Central memory CD8-positive, alpha-beta T cell (primary cell): ENCODE measurements at places on chromosomes 5 and 9.

DNA sequence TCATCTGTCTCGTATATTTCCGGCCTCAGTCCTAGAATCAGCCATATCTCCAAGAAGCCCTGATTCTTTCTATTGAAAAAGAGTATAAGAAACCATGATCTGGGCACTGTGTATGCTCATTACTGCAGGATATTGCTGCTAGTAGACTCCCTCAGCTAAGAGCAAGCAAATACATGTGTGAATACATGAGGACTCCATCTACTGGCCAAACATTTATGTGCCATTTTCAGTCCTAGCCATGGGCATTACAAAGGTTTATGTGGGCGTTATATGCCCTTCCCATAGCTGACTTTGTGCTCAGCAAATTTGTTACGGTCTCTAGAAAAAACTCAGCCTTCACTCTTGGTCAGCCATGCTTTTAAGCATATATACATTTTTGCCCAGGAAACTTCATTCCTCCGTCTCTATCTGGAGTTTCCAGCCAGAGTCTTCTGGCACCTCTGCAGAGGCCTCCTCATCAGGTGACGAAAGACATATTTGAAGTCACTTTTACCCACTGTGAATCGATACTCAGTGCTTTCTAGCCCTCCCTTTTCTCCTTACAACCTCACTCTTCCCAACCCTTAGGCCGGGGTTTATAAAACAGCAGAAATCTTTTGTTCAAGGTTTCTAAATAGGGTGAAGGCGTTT lies 1495.6 kb upstream of the CDH6 start:
- no peak for DNase-seq

GRCh38 chr9:126723807-126724172 lies 81.0 kb upstream of the ZBTB43 start:
- no peak for DNase-seq

DNA sequence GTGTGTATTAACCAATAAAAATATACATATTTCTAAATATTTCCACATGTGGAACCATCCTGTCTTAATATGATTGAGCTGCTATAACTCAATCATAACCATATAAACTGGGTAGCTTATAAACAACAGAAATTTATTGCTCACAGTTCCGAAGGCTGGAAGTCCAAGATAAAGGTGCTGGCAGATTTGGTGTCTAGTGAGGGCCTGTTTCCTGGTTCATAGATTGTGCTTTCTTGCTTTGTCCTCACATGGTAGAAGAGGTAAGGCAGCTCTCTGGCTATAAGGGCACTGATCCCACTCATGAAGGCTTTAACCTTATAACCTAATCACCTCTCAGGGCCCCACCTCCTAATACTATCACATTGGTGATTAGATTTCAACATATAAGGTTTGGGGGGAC lies 14.0 kb upstream of the PRKAA1 start:
- no peak for DNase-seq

- DNase-seq: no peak
These were observed 2200.4 kb upstream of the C9orf72 start for GRCh38 chr9:29773676-29774075.

- no peak for DNase-seq
These were observed 639 bp downstream of the EHMT1 start for GRCh38 chr9:137619240-137620047.

DNA sequence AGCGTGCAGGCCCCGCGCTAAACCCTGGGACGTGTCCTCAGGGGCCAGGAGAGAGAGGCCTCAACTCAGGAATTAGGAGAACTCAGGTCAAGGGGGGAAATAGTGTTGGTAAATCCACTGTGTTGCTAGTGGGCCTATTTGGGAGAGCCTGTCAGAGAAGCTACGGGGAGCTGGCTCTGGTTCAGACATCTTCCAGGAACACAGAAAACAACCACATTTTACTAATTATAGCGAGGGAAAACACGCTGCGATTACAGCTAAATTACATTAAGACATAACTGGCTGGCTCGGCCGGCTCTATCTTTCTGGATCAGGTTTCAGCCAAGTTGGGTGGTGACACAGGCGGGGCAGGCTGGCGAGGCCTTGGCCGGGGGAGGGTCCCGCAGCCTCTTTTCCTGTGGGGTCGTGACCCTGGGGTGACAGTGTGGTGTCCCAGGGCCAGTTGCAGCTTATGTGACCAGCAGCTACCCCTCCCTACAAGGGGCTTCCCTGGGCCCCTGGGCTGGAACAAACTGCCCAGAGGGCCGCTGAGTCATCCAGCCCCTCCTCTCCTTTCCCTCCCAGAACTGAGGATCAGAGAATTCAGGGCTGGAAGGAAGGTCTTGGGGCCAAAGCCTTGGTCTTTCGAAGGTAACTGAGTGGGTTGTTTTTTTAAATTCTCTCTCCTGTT lies 75.1 kb downstream of the FGF18 start:
- DNase-seq: no peak

DNA sequence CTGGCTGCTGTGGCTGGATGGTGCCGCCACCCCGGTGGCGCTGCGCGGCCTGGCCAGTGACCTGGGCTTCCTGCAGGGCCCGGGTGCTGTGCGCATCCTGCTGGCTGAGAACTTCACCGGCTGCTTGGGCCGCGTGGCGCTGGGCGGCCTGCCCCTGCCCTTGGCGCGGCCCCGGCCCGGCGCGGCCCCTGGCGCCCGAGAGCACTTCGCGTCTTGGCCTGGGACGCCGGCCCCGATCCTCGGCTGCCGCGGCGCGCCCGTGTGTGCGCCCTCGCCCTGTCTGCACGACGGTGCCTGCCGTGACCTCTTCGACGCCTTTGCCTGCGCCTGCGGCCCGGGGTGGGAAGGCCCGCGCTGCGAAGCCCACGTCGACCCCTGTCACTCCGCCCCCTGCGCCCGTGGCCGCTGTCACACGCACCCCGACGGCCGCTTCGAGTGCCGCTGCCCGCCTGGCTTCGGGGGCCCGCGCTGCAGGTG lies 17.5 kb downstream of the CRB2 start:
- DNase-seq: no peak

- DNase-seq: no peak
These were observed 30.5 kb upstream of the LMX1B start for GRCh38 chr9:126583144-126583760.

- DNase-seq: no peak
These were observed 15.0 kb upstream of the IL31RA start for GRCh38 chr5:55836191-55836590.

- DNase-seq: no peak
These were observed 359.1 kb upstream of the ADAMTSL1 start for GRCh38 chr9:18114559-18115475.

DNA sequence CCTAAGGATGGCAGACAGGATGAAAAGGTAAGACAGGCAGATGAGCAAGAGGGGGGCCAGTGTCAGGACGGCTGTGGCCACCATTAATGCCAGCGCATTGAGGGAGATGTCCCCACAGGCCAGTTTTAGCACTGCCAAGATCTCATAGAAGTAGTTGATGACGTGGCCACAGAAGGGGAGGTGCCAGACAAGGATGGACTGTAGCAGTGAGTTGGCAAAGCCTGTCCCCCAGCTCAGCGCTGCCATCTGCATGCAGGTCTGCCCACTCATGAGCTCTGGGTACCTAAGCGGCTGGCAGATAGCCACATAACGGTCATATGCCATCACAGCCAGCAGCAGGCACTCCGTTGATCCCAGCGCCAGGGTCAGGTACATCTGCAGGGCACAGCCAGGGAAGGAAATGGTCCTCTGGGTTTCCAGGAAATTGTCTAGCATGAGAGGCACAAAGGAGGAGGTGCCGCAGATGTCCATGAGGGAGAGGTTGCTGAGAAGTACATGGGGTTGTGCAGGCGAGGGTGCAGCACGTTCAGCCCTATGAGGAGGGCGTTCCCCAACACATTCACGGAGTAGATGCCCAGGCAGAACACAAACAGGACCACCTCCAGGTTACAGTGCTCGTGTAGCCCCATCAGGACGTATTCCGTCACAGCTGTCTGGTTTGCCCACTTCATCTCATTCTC lies 10.8 kb downstream of the OR13J1 start:
- DNase-seq: no peak

- no peak for DNase-seq
These were observed 127.2 kb upstream of the CXCL14 start for GRCh38 chr5:135705941-135706466.
